Tongue (tissue), 3 donors: ENCODE measurements at places on chromosomes 3 and 15.

DNA sequence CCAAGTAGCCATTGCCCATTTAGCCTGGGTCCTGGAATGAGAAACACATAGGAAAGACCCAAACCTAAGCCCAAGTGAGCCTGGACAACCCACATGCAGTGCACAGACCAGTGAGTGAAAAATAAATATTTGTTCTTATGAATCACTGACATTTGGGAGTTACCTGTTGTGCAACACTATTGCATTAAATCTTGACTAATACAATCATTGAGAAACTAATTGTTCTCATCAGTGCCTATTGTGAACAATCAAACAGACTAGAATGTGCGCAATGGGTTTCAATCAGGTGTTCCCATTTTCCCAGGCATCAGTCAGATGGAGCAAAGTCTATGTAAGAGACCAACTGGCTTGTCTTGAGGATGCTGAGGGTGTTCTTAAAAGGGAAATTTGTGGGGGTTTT, 54.7 kb upstream of the CNOT10 start:
- DNase-seq = no peak

GRCh38 chr3:191020730-191021396, 158.4 kb upstream of the GMNC start:
- DNase-seq = no peak

GRCh38 chr3:151925419-151925818, 52.0 kb downstream of the SUCNR1 start:
- no peak for DNase-seq

DNA sequence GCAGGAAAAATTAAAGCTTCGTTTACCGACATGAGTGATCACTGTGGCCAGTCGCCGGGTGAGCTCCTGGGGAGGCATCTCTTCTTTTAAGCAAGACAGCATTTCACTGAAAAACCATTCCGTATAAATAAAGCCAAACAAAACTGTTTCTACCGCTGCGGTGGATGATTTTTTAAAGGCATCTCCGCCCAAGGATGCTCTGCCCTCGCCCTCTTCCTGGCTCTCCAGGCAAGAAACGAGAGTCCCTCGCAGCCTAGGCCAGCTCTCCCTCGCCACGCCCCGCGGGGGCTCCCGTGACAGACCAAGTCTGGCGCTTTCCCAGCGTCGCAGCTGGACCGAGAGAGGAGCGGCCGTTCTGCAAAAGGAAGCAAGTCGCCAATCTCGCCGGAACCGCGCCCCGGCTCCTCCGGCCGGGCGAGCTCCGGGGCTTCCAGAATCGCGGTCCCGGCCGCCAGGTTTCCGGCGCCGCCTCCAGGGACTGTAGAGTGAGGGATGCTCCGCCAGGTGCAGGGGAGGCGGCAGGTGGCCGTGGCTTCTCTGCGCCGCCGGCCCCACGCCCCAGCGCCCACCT, 458 bp downstream of the MCF2L2 start:
- peak; percentile 74 for DNase-seq

GRCh38 chr3:73378207-73378606, 246.5 kb downstream of the PDZRN3 start:
- no peak for DNase-seq

DNA sequence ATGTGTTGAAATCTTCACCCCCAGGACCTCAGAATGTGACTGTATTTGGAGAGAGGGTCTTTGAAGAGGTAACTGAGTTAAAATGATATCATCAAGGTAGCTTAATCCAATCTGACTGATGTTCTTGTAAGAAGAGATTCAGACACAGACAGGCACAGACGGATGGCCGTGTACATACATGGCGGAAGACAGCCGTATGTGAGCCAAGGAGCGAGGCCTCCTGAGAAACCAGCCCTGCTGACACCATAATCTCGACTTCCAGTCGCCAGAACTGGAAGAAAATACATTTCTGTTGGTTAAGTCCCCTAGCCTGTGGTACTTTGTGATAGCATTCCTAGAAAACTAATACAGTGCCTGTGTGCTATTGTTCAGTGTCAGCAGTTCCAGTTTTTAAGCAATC, 73.6 kb downstream of the APBA2 start:
- no peak for DNase-seq

DNA sequence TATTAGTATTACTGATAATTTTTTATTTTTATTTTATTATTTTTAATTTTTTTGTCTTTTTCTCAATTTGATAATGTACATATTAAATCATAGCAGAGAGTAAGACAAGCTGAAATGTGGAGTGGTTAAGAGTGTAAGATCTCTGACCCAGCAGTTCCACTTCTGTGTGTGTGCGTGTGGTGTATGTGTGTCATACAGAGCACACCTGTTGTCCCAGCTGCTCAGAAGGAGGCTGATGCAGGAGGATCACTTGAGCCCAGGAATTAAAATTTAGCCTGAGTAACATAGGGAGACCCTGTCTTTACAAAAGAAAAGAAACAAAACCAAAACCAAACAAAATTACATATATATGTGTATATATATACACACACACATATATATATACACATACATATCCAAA, 1.4 kb upstream of the CIDEC start:
- DNase-seq = peak; percentile 81

DNA sequence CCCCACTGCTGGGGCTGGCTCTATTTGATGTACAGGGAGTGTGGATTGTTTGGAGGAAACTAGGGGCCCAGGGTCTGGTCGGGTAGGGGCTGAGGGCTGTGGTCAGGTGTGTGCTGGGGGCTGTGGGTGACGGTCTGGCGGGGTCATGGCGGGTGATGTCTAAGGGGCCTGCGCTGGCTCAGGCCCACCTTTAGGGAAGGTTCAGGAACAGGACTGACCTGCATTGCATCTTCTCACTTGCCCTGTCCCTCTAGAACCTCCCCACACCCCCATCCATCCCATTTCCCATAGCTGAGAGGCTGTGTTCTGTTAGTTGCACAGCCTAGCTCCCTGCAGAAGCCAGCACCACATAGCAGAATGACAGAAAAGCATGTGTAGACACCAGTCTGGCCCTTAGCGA, 39.1 kb downstream of the SCN5A start:
- DNase-seq = no peak

GRCh38 chr15:55289746-55290527, at the start of gene RAB27A:
Gene RAB27A (minus strand): TSS chr15:55289813. CDS start chr15:55234934, 54,879 bp downstream.
- peak; percentile 79 for DNase-seq

DNA sequence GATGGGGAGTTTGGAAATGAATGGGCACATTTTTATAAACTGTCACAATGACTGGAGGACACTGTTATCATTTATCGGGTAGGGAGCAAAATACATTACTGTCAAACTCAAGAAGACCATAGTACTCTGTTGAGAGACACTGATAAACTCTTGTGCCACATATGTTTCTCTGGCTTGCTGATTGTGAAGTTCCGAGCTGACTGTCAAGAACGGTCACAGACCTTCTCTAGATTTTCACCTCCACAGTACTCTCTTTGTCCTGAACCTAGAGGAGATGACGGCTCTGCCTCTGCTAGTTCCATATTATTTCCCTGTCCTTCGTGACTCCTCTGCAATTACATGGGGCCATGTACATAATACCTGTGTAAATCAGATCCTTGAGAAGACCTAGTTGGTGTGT, 451.9 kb downstream of the LPP start:
- DNase-seq = no peak

GRCh38 chr15:93719921-93720351, 511.4 kb upstream of the MCTP2 start:
- DNase-seq = no peak
